ENCODE measurements at places on chromosomes 13 and 19.
A peak's percentile ranks its signal among the peaks of the same experiment; 100 is the strongest.

- DNase-seq: no peak
Observed at GRCh38 chr13:99275093-99275469, 16.9 kb upstream of the GPR18 start.

- no peak for DNase-seq
Observed at GRCh38 chr13:74466864-74467263, 332.7 kb upstream of the KLF12 start.

DNA sequence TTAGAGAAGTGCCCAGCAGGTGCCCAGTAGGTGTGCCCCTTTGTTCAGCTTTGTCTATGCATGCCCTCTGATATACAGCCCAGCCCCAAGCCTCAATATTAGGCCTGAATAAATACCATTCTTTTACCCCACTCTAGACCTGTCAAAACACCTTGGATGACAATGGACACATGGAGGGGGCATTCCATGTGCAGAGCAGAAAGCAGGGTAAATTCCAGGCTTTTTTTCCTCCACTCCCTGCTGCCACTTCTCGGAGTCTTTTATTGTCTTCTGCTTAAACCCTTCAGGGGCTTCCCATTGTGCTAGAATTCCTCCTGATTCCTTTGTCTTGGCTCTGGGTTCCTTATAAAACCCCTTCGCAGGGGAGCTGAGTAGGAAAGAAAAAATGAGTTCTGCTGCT, 5.8 kb upstream of the FRY start:
- peak; percentile 87 for DNase-seq

DNA sequence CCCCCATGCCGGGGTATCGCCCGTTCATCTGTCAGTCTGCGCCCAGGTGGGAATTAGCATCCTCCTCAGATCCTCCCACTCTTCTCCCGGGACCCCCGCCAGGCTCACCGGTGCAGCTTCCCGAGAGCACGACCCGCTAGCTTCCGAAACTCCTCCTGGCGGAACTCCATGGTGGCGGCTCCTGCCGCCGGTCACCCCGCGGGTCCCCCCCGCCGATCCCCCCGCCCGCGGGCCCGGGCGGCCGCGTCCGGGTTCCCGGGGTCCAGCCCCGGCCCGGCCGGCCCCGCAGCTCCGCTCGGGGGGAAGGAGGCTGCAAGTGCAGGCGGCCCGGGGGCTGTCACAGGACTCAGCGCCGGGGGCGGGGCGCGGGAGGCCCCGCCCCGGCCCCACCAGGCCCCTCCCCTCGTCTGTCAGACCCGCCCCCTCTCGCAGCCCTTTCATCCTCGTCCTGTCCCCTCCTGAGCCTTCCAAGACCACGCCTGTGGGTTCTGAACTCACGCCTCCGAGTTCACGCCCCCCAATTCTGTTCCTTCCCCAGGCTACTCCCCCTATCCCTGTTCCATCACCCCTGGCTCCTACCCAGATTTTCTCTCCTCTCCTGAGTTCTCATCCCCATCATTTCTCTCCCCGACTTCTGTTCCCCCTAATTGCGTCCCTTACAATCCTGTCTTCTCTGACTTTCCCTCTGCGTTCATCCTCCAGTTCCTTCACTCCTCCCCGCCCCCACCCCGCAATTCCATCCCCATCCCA, at the start of gene SLC17A7:
Gene SLC17A7, minus strand, starts transcription at position 318 of the 750 bp plus-strand sequence. Its CDS starts 148 bp downstream, at position 170.
- DNase-seq: peak; percentile 51

DNA sequence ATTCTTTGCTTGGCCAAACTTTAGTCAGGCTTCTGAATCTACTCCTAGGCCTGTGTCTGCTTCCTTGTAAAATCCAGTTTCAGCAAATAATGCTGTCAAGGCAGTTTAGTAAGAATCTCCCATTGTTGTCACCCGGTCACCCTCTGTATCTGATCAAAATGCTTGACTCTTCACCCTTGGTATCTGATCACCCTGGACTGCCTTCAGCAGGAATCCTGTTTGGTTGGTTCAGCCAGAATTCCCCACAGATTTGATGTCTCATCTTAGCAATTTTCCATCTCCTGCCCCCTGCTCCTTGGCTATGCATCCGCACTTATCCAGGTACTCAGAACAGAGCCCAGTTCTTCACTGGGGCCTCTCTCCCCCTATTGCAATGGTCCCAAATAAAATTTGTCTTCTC, 172.4 kb upstream of the UBL3 start:
- peak; percentile 25 for DNase-seq

DNA sequence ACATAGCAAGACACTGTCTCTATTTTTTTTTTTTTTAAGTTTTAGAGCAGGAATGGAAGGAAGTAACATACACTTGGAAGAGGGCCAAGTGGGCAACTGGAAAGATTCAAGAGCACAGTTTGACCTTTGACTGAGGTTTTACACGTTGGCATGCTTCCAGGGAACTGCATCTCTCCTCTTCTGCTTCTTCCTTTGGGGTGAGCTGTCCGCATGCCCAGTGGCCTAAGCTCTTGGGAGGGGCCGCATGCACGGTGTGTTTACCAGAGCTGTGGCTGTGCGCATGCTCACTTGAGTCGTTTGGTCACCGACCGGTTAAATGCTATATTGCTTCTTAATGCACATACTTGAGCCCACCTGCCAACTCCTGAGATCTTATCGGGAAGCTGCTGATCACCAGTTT, 727.7 kb downstream of the UQCRFS1 start:
- DNase-seq: no peak

GRCh38 chr13:40230833-40231266, 435.6 kb downstream of the FOXO1 start:
- no peak for DNase-seq

DNA sequence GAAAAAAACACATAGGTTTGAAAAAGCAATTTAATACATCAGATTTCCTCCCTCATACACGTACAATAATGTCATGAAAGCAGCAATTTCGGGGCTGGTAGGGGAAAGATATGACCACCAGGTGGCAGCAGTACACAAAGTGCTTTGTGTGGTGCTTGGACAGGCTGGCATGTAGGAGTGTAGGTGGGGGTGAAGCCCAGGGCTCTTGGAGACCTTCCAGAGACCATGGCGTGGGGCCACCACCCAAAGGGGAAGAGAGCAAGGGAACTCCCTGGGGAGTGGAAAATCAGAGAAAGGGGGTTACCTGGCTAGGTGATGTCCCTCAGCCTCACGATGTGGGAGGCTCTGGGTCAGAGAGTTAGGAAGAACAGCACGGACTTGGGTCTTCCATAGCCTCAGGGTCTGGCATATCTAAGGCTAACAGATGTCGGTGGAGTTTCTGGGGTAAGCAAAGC, 11.8 kb upstream of the CCNA1 start:
- DNase-seq: peak; percentile 85

GRCh38 chr13:40756042-40756441, 14.9 kb downstream of the MRPS31 start:
- DNase-seq: no peak

GRCh38 chr19:57141699-57142098, 3.3 kb downstream of the ZIM3 start:
- no peak for DNase-seq

- DNase-seq: no peak
Observed at GRCh38 chr19:45872095-45872919, 8.2 kb downstream of the FOXA3 start.

DNA sequence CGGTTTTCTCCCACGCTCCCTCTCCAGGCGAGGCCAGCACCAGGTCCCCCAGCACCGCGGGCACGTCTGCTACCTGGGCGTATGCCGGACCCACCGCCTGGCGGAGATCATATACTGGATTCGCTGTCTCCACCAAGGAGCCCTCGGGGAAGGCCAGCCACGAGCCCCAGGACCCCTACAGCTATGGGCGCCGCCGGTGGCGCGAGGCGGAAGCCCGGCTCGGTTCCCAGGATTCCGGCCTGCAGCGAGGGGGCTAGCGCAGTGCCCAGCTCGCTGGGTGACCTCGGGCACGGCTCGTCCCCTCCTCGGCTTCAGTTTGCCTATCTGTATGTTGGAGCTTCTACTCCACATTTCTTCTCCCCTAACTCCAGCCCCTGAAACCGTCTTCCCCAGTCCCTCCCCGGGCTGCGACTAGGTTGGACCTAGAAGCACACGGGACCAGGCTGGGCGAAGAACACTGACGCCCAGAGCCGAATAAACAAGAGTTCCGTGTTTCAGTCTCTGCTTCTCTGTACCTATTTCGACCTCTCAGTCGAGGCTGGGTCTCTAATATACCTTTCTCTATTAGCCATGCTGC, 749 bp upstream of the CPT1C start:
- peak; percentile 20 for DNase-seq

DNA sequence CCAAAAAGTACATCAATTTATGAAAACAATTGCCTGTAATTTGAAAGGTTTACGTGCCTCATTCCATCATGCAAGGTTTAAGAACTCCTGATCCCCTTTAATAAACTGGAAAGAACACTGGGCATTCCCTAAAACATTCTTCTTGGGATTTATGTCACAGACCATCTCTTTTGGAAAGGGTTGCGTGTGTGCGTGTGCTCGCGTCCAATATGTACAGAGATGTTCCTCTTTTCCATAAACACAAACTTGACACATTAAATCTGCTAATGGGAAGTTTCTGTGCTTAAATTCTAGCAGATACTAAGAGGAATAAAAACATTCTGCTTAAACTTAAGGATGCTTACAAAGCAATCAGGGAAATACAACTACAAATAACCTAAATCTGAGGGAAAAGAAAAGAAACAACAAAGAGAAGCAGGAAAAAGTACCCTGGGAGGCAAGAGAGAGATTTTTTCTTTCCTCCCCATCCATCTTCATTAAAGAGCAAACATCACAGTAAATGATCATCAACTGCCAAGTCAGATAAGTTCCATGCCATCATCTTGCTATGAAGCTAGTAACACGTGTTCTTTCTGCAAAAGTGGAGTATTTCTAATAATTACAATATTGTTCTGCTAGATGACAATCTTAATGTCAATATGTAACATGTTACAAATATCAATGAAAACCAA, 83.7 kb downstream of the STK24 start:
- DNase-seq: no peak

DNA sequence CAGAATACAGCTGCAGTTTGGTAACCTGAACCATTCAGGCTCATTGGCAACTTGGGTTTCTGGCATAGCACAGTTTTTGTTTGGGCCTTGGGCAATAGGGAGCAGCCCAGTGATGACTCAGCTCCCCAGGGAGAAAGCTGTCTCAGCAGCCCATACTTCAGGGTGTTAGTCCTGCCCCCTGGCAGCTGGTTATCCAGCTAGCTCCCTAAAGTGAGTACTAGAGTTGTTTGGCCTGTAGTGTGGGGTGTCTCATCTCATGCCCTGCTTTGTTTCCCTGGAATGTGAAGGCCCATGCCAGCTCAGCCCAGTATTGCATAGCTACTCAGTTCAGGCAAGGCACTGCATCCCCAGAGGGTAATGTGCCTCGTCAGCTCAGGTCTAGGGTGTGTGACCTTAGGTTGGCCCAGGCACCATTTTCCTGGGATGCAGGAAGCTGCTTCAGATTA, 18.2 kb upstream of the ZNF543 start:
- peak; percentile 37 for DNase-seq

DNA sequence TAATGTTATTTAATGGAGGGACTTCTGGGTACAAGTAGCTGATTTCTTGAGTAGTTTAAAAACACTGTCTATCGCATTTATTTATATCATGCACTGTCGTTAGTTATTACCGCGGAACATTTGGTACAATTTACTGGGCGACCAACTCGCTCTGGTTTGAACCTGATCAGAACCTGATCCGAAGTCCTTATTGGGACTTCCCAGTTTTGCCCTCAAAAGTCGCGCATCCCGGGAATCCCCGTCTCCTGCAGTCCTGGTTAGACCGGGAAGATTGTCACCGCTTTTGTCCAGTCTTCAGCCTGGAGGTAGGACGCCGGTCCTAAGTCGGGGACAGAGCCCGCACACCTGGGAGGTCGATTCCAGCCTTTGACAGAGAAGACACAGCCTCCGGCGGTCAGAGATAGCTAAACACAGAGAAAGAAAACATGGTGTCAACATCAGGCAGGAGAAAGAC, 694 bp downstream of the CLN5 start:
- DNase-seq: peak; percentile 68

DNA sequence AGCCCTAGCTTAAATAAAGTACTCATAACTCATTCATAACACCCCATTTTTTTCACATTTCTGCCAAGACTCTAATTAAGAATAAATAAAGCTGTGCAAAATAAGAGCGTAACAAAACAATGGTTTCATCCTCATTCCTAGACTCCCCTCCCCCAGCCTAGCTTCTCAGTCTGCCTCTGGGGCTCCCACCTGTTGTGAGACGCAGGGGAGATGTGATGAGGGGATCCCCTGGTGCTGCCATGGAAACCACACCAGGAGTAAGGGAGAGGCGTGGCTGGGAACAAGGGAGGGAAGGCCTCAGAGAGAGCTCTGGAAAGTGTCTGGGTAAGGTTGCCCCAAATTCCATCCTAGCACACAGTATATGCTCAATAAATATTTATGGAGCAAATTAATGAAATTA, 93.3 kb upstream of the USP29 start:
- DNase-seq: no peak

- no peak for DNase-seq
Observed at GRCh38 chr13:48429036-48429435, 16.1 kb upstream of the LPAR6 start.
